Activated naive CD8-positive, alpha-beta T cell treated with anti-CD3 and anti-CD28 coated beads, Interleukin-2, amount 10 ng/mL, durations not matched to agents 7 days and 5 days (primary cell): ENCODE measurements at places on chromosomes 1 and 21.

DNA sequence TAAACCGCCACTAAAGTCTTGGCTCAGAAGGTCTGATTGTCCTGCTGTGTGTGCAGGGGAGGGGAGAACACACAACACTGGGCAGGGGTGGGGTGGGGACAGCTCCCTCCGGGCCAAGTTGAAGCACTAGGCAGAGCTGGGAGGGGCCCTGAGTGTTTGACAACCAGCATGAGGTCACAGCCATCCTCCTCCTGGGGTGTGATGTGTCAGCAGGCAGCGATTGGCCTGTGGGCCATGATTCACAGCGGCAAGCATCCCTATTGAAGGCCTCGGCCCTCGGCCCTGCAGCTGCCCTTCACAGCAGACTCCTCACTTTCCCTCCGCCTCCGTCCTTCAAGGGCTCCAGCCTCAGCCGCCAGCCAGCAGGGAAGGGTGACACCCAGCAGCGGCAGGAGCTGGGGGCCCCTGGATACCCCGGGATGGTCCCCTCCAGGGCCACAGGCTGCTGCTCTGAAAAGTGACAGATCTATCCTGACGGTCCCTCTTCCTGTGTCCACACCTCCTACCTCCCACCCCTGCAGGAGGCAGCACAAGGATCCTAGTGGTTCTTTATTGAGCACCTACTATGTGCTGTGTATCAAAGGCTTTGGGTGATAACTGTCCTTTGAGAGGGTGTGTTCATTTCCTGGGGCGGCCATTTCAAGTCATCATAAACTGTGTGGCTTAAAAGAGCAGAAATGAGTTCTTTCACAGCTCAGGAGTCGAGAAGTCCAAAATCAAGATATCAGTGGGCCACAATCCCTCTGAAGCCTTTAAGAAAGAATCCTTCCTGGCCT, 66.0 kb upstream of the SLC25A33 start:
- no peak for DNase-seq
- peaks cover 10% of the 10 kb centered on the region for H3K27me3 ChIP-seq
- no peaks in the 10 kb centered on the region for H3K36me3 ChIP-seq
- no peaks in the 10 kb centered on the region for H3K4me1 ChIP-seq

DNA sequence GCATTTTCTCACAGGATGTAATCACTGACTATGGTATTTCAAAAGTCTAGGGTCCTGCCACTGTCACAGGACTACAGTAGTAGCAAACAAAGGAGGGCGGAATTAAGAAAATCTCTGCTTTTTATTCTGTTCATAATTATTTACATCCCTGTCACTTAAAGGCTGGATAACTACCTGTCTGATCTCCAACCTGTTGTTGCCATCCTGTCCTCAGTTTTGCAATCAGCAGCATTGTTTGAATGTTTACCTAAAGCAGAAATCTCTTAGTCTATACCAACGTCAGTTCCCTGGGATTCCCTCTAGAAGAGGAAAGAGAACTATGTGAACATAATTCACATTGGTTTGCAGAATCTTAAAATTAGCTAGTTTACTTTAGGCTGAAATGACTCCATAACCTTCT, 218.5 kb downstream of the PBX1 start:
- peaks cover 3% of the 10 kb centered on the region for H3K27me3 ChIP-seq
- H3K4me3 ChIP-seq = no peak overlapping the region
- no peaks in the 10 kb centered on the region for H3K36me3 ChIP-seq
- H3K4me1 ChIP-seq = no peaks in the 10 kb centered on the region
- DNase-seq = no peak

GRCh38 chr1:212283741-212284140, 1.5 kb upstream of the PPP2R5A start:
- H3K27me3 ChIP-seq = no peaks in the 10 kb centered on the region
- H3K4me3 ChIP-seq = peak overlapping the region; percentile 92
- H3K4me1 ChIP-seq = peaks cover 18% of the 10 kb centered on the region
- DNase-seq = no peak
- H3K36me3 ChIP-seq = peaks cover 3% of the 10 kb centered on the region

- H3K27ac ChIP-seq = no peak overlapping the region
- H3K4me1 ChIP-seq = peaks cover 6% of the 10 kb centered on the region
These were observed 37.5 kb upstream of the KCTD3 start for GRCh38 chr1:215529571-215529970.

GRCh38 chr1:181112071-181112929, 23.8 kb downstream of the IER5 start:
- no peak for DNase-seq
- peaks cover 26% of the 10 kb centered on the region for H3K27me3 ChIP-seq
- H3K27ac ChIP-seq = no peak overlapping the region
- H3K4me1 ChIP-seq = peaks cover 23% of the 10 kb centered on the region
- H3K4me3 ChIP-seq = no peak overlapping the region

DNA sequence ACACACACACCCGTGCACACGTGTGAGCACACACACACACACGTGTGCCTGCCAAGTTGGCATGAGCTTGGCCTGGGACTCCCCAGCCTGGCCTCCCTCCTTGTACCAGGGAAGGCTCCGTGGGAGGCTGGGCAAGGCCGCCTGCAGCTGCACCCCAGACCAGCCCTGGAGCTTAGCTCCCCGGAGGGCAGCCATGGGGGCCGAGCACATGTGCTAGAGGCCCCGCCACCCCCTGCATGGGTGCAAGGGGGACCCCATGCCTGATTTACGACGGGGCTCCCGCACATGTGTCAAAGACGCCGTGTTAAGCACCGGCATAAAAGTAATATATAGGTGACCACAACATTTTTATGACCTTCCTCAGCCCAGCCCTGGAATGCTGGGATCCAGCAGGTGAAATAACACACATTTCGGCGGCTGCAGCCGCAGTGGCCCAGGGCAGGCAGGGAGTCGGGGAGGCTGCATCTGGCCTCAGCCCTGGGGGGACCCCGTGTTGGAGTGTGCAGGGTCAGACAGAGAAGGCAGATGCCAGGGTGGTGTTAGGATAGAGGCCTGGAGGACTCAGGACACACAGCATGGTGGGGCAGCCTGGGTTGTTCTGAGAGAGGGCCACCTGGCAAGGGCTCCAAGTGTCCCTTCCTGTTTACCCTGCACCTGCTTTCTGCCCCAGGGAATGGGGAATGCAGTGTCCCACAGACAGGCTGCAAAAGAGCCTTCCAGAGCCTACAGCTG, 56.3 kb downstream of the WNT9A start:
- DNase-seq = peak; percentile 26
- H3K27ac ChIP-seq = no peak overlapping the region
- no peaks in the 10 kb centered on the region for H3K36me3 ChIP-seq

- peaks cover 28% of the 10 kb centered on the region for H3K36me3 ChIP-seq
- H3K4me3 ChIP-seq = no peak overlapping the region
- DNase-seq = no peak
- no peak overlapping the region for H3K27ac ChIP-seq
- H3K4me1 ChIP-seq = peaks cover 26% of the 10 kb centered on the region
These were observed 6.9 kb downstream of the ADSS2 start for GRCh38 chr1:244444854-244445253.

GRCh38 chr1:28640766-28641165, 2.1 kb downstream of the TAF12 start:
- no peaks in the 10 kb centered on the region for H3K27me3 ChIP-seq
- H3K4me3 ChIP-seq = peak overlapping the region; percentile 98
- DNase-seq = no peak
- peaks cover 29% of the 10 kb centered on the region for H3K4me1 ChIP-seq
- no peak overlapping the region for H3K27ac ChIP-seq
- H3K36me3 ChIP-seq = peaks cover 3% of the 10 kb centered on the region

DNA sequence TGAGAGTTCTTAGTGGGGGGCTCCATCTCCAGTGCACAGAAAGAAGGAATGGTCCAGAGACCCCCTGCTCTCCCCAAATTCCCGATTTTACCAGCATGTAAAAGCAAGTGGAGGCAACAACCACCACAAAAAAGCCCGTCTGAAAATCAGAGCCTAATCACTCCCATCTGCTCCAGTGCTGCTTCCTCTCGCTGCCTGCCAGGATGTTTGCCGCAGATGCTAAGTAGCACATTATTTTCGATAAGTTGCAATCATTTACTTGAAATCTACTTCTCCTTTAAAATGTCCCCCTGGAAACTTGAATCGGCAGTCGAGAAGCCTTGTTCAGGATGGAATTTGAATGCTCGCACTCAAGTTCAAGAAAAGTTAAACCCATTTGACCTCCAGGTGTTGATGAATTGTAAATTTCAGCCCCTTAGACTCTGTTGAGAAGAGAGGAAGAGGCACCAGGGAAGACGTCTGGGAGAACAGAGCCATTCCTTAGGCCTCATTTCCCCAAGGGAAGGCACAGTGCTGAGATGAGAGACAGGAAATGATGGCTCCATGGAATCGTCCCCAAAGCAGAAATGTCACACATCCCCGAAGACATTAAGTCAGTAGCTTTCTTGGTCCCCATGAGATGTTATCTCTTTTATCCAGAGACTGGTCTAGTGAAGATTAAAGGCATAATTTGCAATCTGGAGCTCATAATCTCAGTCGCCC, 221.3 kb downstream of the PBX1 start:
- H3K4me3 ChIP-seq = no peak overlapping the region
- H3K36me3 ChIP-seq = no peaks in the 10 kb centered on the region
- H3K4me1 ChIP-seq = no peaks in the 10 kb centered on the region
- DNase-seq = no peak
- no peak overlapping the region for H3K27ac ChIP-seq

- no peak overlapping the region for H3K4me3 ChIP-seq
- DNase-seq = no peak
- no peaks in the 10 kb centered on the region for H3K36me3 ChIP-seq
- no peaks in the 10 kb centered on the region for H3K4me1 ChIP-seq
- peaks cover 17% of the 10 kb centered on the region for H3K27me3 ChIP-seq
- no peak overlapping the region for H3K27ac ChIP-seq
These were observed 253.2 kb downstream of the GRIK3 start for GRCh38 chr1:36781098-36781497.

DNA sequence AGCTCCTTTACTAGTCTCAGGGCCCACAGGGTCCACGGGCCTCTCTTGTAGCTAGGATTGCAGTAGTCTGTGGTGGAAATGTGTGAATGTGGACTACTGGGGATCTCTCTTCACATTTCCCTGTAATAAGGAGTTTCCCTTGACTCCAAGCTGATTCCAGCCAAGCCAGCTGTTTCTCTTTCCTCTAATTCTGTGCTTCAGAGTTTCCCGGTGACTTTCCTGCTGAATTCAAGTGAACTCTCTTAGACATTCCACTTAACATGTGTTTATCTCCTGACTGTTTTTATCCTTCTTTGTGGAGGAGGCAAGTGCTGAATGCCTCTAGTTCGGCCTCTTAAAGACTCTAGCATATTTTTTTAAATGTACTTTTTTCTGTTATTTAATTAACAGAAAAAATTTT, 354.0 kb upstream of the RGS18 start:
- no peak overlapping the region for H3K27ac ChIP-seq
- no peak for DNase-seq
- H3K36me3 ChIP-seq = no peaks in the 10 kb centered on the region
- H3K4me3 ChIP-seq = no peak overlapping the region

DNA sequence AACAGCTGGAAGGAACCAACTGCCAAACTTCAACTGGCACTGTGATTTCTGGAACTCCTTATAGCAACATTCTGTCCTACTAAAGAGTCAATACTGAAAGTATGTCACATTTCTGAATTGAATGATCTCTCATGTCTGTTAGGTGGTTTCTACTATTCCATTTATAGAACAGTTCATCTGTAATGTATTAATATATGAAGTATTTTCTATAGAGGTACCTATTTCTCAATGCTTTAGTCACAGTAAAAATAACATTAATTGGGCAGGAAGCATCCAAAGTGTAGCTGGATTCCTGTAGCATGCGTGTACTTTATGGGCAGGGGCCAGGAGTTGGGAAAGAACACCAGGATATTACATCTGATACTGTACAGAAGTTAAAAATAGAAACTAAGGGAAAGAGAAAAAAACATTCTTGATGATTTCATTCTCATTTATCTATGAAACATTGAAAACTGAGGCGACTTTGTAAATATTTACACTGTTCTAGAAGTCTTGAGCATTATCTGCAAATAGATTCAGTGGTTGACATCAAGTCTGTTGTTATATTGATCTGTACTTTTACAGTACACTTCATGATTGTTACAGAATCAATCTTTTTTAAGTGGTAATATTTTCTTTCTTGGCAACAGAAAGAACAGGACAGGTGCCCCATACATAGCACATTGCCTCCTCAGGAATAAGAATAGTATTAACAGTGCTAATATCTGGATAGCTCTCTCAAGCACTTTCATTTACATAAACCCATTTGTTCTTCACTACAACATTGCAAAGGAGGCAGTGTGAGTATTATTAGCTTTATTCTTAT, 6.2 kb upstream of the ZNF281 start:
- no peak overlapping the region for H3K4me3 ChIP-seq
- H3K4me1 ChIP-seq = no peaks in the 10 kb centered on the region
- H3K27ac ChIP-seq = no peak overlapping the region
- H3K36me3 ChIP-seq = no peaks in the 10 kb centered on the region

GRCh38 chr21:31190516-31190915, 152.2 kb upstream of the KRTAP19-8 start:
- DNase-seq = no peak
- H3K27ac ChIP-seq = no peak overlapping the region
- H3K4me3 ChIP-seq = no peak overlapping the region
